ENCODE measurements at places on chromosomes 1 and 21.

GRCh38 chr1:42682739-42683531 lies 717 bp downstream of the YBX1 start:
- DNase-seq: peak; percentile 32

GRCh38 chr1:34973326-34973725 lies 11.8 kb downstream of the TMEM35B start:
- DNase-seq: no peak

- no peak for DNase-seq
Measured at GRCh38 chr1:213690341-213690917, 297.3 kb upstream of the PROX1 start.

DNA sequence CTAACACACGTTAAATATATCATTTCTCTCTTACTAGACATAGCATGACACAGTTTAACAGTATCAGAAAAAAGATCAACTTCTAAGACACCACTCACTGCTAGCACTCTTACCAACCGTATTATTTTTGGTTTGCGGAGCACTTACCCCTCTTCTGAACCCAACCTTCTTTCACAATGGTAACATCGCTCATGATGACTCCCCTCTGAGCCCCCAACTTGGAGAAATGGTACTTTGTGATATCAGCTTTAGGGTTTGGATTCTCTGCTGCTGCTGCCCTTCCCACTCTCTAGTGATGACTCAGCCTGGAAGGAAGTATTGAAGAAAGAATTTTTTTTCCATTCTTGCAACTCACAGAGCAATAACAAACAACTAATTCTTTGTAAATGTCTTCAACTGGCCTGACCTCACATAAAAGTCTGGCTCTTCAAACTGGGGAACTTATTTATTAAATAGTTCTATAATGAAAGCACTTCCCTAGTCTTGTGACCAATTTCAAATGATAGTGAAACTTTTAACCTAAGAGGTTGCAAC lies 7.0 kb downstream of the AKT3 start:
- DNase-seq: no peak

- DNase-seq: peak; percentile 74
Measured at GRCh38 chr1:111856411-111857185, 100.9 kb downstream of the DDX20 start.

DNA sequence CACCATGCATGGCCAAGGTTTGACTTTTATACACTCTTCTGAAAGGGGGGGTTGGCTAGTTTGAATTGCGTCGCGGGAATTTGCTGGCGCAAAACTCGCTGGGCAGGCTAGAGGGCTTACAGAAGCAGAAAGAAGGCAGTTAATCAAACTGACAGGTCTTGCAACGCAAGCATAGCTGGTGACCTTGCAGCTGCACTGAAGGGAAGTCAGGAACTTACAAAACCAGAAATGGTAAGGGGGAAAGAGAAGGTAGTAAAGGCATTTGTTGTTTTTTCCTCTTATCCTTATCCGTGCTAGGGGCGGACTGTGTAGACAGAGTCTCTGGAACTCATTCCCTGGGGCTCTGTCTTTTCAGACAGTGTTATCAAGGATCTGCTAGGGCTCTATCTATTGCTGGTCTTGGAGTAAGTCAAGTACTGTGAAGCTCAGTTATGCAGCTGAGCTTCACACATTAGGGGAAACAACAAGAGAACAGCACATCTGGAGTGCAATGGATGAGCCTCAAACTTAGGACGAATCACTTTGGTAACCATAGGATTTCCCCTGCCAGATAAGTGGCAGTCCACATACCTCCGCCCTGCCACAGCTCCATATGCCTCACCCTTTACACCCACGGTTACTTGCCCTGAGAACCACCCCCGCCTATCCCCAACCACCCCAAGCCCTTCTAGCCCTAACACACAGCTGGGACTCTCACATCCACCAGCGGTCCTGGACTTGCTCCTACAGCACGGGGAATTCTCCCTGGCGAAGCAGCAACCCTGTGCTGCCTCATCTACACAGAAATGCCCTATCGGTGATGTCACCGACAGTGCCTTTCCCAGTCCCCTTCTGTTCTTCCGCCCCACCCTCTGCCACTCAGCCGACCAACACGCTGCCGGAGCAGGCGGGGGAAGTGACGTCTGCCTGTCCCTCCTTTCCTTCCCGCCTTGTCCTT lies 251.4 kb downstream of the FAM72C start:
- no peak for DNase-seq

DNA sequence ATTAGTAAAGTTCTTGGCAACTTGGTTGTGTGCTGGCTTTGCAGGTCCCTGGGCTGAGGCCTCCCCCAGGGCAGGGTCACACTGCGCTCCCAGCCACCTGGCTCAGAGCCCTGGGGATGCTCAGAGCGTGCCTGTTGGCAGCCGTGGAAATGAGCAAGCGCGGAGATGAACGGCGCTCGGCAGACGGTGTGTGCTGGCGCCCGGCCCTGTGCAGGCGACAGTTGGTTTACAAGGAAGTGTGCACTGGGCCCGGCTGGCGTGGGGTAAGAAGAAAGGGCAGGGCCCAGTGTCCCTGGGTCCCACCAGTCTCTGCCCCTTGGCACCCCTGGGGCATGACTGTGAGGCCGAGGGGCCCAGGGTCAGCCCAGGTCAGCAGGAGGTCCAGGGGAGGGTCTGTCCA lies 25.7 kb upstream of the PEX10 start:
- peak; percentile 83 for DNase-seq

DNA sequence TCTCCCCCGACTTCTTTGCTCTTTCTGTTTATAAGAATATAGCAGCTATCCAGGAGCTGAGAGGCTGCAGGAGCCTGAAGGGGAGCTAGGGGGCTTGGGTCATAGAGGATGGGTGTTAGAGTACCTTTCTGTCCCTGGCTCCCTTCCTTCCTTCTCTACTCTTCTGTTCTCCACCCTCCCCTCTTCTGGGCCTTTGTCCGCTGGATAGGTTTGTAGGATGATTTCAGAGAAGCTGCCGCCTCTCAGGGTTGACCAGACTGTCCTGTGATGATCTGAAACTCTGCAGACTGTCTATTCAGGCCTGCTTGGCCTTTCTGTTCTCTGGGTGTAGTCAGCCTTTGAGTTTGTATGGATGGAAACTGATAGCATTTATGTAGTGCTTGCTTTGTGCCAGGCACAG lies 26.3 kb downstream of the PPFIA4 start:
- DNase-seq: no peak

DNA sequence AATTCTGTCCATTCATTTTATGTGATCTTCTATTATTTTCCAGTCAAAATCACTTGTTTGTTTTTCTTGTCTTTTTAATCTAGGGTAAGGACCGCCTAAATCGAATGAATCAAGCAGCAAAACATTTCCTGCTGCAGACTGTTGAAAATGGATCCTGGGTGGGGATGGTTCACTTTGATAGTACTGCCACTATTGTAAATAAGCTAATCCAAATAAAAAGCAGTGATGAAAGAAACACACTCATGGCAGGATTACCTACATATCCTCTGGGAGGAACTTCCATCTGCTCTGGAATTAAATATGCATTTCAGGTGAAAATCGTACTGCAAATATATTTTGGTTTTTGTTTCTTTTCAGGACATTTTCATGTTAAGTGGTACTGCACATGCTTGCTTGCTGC lies 20.5 kb downstream of the CLCA4 start:
- no peak for DNase-seq

DNA sequence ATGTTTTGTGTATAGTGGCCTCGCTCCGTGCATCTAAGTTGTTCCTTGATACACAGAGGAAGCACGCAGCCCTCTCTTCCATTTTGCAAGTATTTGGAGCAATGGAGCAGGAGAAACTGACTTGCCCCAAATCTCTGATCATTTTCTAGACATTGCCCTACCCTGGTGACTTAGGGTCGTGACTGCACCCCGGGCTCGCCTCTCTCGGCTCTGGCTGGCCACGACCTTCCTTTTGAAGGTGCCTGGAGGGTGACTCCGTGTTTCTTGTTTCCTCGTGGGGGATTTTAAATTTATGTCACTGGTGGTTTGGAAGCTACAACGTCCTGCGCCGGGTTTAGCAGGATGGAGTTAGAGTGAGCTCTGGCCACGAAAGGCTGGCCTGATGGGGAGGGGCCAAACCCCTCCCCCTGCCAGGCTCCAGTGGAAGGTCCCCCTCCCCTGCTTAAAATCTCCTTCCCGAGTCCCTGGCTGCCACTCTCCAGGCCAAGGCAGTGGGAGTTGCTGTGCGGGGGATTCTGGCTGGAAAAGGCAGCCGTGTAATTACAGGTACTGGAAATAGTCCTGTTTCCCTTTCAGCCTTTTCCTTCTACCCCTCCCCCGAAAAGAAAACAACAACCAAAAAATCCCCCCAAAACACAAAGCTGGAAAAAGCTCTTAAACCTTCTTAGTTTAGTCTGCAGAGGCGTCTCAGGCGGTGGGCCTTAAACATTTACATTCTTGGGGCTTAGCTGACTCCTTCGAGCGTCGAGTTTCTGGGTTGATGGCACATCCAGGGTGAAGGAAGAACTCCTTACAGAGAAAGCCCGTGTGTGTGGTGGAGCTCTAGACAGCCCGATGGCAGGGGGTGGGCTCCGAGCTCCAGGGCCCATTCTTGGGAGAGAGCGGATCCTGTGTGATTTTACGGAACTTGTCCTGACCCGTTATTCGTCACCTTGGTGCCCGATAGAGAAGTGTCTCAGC lies 28.1 kb downstream of the SPSB1 start:
- no peak for DNase-seq

DNA sequence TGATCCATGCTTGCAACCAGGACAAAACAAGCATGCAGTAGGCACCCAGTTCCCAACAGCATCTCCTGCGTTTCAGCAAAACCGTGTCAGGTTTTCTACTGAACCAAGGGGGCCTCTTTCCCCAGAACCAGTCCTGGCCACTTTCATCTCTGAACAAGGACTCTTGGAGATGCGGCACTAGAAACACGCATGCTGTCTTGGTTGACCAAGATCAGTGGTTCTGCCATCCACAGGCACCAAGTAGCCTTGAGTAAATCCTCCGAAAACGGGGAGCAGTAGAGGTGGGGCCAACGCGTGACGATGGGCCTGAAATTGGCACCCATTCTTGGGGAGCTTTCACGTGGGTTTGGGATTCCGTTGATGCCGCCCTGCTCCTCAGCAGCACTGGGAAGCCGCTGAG lies 62.5 kb upstream of the AJAP1 start:
- no peak for DNase-seq

- peak; percentile 15 for DNase-seq
Measured at GRCh38 chr1:213820362-213821149, 167.2 kb upstream of the PROX1 start.

- no peak for DNase-seq
Measured at GRCh38 chr1:63466759-63467158, 56.3 kb downstream of the ITGB3BP start.

DNA sequence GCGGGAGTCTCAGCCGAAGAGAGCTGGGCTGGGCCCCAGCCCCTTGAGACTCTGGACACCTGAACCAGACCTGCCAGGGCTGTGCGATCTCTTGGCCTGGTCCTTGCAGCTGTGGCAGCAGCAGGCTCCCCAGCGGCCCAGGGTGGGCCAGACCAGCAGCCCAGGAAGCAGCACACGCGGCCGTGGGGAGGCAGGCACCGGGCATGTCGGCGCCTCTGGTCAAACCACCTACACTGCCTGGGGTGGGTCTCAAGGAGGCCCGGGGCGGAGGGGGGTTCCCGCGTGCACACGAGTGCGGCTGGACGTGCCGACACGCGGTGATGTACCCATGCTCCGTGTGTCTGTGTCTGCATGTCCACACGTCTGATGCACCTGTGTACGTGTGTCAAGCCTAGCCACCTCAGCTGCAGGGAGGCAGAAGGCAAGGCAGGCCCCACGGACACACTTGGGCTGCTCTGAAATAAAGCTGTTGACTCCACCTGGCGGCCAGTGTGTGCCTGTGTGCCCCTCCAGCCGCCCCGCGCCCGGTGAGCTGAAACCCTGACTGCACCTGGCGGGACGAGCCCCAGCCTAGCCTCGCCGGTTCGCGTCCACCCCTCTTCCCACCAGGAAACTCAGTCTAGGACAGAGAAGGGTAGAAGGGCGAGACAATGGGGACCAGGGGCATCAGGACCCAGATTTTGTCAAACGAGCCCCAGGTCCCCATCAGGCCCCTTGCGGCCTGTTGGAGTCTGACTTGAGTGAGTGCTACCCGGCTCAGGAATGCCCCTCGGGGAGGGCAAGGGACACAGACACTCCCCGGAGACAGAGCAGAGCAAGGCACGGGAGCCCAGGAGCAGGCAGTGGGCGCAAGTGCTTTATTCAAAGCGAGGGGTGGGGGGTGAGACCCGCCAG lies 11.6 kb downstream of the SCNN1D start:
- peak; percentile 87 for DNase-seq

- no peak for DNase-seq
Measured at GRCh38 chr1:94876362-94876761, 50.5 kb downstream of the CNN3 start.

DNA sequence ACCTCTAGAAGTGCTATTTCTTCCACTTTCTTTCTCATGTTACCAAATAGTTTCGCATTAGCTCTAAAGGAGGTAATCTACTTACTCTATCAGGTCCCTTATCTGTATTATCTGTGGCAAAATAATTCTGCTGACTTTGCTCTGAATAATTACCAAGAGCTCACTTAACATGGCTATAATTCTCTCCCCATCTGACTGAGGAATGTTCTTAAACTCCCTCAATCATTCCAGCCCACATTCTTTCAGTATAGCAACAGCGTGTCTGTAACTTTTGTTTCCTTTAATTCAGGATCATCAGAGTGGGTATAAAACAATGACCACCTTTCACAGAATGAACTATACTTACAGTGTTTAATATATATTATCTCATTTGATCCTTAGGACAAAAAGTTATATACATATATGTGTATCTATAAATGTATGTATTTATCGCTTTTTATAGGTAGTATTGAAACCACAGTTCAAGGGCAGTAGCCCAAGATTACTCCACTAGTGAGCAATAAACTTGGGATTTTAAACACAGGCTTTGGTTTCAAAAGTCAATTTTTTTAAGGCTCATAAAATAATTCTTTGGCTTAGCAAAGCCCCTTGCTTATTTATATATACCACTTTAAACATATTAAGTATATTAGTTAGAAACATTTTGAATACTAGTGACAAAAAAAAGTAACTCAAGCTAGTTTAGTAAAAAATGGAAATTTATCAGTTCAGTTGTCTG lies 36.1 kb upstream of the ST6GALNAC3 start:
- DNase-seq: no peak

GRCh38 chr1:56631901-56632300 lies 13.2 kb upstream of the PRKAA2 start:
- no peak for DNase-seq

DNA sequence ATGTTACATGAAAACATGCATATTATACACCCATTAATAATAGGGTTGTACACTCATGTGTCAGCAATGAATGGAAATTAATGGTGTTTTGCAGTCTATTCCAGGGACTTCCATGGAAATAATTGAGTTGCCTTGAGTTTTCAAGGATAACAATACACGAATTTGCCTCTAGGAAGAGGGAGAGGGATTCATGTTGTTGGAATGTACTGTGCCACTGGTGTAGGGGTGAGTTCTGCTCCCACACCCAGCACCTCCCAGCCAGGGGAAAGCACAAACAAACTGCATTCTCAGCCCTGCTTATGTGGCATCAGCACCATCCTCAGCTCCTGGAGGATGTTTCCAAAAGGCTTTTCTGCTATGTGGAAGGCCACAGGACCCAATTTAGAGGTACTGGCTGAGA lies 57.8 kb downstream of the BCAR3 start:
- DNase-seq: no peak

GRCh38 chr1:30763651-30764248 lies 6.2 kb upstream of the LAPTM5 start:
- DNase-seq: no peak

Data from NCI-H2171 treated with DMSO at 0.1 percent for 48 hours (cell line).